ENCODE measurements at places on chromosomes 13 and 19.

DNA sequence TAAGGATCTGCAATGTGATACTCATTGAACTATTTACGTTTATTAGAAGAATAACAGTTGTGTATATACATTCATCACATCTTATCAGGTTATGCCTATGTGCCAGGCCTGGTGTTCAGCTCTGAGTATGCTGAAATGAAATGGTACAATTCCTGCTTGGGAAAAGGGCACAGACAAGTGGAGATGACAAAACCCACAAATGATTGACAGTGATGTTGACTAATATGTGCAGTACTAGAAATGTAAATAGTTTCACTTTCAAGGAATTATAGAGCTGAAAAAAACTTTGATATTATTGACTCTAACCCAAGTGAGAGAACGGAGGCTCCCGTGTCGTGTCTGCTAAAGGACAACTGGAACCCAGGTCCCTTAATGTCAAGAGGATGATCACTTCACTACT lies 386.8 kb upstream of the DACH1 start:
- DNase-seq, result no peak

DNA sequence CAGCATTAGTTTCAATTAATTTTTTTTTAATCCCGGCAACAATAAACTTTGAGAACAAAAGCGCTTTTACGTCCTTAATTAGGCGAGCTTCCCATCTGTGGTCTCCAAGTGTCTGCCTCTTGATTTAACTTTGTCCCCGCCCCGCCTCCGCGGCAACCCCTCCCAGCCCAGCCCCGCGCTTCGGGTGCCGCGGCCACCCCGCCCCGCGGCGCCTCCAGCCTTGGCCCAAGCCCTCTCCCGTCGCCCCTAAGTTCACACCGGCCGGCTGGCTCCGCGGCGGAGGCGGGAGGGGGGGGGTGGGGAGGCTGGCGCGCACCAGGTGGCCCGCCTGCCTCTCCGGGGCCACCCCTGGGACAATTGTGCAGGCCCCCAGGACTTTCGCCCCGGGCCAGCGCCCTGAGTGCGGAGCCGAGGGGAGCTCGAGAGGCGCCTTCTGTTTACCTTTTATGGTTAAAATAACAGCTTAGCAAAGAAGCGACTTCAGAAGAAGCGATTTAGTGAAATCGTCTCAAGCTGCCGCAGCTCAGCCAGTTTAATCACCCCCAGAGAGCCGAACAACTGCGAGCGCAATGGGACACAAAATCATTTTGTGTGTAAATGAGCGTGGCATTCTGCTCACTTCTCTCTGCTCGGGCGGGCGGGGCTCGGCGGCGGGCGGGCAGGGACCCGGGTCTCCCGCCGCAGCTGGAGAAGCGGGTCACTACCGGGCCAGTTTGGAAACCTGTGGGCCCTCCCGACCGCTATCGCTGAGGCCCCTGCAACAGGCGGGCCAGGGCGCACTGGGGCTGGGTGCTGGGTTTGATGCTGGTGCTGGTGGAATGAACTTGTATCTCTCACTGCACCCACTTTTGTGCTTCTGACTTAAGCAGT lies 1.4 kb downstream of the KCTD15 start:
- DNase-seq, result peak; percentile 86

GRCh38 chr19:4369888-4370260 lies 26.5 kb downstream of the MPND start:
- no peak for DNase-seq

- DNase-seq, result no peak
Observed at GRCh38 chr19:18966307-18966706, 25.3 kb upstream of the HOMER3 start.

DNA sequence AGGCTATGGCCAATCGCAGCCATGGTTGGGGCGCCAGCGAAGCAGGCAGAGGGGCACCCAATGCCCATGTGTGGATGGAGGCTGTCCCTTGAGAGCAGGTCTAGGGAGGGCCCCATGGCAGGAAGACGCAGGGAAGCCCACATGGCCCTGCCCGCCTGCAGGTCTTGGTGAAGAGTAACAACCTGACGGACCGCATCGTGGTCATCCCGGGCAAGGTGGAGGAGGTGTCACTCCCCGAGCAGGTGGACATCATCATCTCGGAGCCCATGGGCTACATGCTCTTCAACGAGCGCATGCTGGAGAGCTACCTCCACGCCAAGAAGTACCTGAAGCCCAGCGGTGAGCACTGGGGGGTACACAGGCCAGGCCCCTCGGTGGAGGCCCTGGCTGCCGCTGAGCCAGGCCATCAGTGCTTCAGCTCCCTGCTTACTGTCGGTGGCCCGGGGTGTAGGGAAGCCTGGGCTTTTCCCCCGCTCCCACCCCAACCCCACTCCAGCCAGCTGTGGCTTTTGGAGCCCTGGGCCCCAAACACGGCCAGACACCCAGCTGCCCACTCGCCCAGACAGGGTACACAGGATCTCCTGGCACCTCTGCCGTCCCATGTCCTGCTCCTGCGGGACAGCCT lies 14.6 kb downstream of the YIPF2 start:
- DNase-seq, result no peak

DNA sequence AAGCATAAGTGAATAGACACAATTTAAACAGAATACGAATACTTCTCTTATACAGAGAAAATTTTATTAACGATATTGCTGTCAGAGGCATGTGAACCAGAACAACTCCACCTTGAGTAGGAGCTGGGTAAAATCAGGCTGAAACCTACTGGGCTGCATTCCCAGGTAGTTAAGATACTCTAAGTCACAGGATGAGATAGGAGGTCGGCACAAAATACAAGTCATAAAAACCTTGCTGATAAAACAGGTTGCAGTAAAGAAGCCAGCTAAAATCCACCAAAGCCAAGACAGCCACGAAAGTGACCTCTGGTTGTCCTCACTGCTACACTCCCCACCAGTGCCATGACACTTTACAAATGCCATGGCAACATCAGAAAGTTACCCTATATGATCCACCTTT lies 49.2 kb upstream of the TRPC4 start:
- peak; percentile 21 for DNase-seq

DNA sequence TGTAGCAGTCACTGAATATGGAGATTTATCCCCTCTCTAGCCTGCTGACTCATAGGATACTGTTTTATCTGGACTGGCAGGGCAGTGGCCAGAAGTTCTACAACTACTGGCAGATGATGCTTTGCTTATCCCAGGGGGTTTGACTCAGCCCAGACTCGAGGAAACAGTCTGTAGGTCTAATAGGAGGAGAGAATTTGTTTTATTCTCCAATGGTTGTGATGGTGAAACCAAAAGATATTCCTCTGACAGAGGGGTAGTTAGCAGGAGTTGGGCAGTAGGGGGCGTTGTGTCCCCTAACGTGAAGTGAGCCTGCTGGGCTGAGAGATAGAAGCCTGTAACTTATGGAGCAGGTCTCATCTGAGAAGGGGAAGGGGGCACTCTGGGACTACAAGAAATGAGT lies 74.9 kb downstream of the WTIP start:
- peak; percentile 12 for DNase-seq

- DNase-seq, result peak; percentile 71
Observed at GRCh38 chr19:11373166-11373884, 1.1 kb upstream of the SWSAP1 start.

DNA sequence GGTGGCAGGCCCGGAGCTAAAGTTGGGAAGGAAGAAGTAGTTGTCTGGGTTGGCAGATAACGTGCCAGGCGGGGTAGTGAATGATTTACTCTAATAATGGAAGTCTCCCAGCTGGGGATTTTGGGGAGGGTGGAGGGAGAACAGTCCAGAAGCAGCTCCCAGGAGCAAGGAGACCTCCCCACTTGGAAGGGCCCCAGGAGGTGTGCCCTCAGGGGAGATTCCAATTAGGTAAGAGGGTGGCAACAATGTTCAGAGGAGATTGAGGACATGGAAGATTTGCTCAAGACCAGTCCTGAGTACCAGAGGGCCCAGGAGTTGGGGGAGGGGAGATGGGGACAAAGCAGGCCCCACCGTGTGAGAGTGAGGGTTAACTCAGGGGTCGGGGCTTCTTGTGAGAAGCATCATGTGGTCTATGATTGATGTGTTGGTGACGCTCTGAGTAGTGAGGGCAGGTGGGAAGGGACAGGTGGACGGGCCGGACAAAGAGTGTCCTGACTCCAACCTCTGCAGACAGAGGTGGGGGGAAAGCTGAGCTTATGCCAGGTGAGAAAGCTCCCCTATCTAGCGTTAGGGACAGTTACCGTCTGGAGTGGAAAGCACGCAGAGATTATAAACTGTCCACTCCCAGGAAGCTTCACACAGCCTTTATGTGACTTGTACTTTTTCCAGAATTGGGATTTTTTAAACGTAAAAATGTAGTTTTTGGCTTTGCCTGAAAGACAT lies 3.5 kb downstream of the SPINT2 start:
- DNase-seq, result no peak

DNA sequence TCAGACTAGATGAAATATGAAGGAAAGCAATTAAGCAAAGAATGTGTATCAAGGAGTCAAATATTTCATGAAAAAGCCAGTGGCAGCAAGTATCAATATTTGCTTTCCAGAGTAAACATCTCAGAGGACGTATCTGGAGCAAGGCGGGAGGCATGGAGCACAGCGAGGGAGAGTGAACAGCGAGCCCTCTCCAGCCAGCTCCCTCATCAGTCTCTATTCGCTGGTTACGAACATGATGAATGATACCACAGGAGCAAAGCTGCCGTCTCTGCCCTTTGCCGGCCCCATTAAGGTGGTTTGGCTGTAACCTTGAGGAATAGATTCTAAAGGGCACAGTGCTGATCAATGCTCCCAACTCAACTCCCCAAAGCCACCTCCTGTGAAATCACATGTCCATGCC lies 95.8 kb downstream of the CCNA1 start:
- DNase-seq, result no peak

DNA sequence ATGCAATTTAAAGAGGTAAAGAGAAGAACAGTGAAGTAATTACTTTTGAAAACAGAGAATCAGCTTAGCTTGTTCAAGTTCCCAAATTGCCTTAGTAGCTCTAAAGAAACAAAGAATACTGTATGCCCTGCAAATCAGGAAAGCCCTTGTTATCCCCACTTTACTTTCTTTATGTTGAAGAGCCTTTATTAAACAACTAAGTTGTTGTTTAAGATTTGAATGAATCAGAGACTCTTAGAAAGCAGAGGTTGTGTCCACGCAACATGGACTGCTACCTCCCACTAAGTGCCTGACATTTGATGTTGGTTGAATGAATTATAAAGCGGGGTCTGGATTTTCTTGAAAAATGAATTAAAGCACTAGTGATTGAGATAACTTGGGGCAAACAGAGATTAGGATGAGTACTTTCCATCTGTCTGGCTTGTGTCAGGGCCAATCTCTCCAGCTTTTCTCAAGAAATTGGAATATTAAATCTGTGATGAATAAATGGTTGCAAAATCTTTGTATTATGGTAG lies 214.7 kb downstream of the POSTN start:
- DNase-seq, result no peak

DNA sequence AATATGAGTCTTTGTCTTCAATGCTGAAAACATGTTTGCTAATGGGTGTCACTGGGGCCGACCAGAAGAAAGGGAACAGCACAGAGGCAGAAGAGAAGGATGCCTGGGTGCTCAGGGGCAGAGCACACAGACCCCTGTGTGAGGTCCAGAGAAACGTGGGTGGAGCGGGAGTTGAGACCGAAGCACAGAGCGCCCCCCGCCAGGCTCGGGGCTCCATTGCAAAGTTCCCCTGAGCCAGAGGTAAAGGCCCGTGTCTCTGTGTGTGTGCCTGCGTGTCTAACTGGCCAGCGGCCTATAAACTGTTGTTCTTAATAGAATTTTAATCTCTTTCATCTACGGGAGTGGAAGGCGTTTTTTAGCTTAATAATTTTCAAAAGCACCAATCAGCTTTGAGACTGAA lies 343.1 kb downstream of the TEX29 start:
- no peak for DNase-seq

- DNase-seq, result no peak
Observed at GRCh38 chr13:33251131-33251661, 34.4 kb downstream of the STARD13 start.

DNA sequence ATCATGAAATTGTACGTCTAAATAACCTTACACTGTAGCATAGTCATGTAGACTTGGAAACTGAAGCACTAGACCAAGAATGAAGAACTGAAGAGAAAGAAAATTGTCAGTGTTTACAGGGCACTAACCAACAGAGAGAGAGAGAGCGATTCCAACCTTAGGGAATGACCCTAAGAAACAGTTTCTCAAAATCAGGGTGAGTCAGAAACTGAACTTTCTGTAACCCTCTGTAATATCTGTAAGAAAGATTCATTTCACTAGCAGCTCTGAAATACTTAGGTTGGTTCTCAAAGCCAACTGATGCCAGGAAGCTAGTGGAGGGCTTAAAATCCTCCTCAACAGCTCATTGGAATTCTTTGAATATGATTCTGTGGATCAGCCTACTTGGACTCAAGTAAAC lies 936.9 kb downstream of the EFNB2 start:
- no peak for DNase-seq

GRCh38 chr13:104008541-104009435 lies 942.6 kb upstream of the SLC10A2 start:
- DNase-seq, result no peak

DNA sequence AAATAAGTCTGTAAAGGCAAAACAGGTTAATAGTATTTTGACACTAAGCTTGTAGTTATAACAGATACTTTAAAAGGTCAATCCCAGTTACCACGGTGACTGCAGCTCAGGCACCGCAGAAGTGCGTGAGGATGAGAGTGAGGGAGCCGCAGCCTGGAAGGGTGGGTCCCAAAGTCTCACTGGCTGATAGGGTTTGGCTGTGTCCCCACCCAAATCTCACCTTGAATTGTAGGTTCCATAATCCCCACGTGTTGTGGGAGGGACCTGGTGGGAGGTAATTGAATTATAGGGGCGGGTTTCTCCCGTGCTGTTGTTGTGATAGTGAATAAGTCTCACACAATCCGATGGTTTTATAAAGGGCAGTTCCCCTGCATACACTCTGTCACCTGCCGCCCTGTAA lies 40.0 kb upstream of the GAS6 start:
- no peak for DNase-seq

- DNase-seq, result no peak
Observed at GRCh38 chr19:32427536-32427935, 22.0 kb downstream of the DPY19L3 start.

- peak; percentile 33 for DNase-seq
Observed at GRCh38 chr13:23656637-23657371, 86.6 kb downstream of the TNFRSF19 start.

DNA sequence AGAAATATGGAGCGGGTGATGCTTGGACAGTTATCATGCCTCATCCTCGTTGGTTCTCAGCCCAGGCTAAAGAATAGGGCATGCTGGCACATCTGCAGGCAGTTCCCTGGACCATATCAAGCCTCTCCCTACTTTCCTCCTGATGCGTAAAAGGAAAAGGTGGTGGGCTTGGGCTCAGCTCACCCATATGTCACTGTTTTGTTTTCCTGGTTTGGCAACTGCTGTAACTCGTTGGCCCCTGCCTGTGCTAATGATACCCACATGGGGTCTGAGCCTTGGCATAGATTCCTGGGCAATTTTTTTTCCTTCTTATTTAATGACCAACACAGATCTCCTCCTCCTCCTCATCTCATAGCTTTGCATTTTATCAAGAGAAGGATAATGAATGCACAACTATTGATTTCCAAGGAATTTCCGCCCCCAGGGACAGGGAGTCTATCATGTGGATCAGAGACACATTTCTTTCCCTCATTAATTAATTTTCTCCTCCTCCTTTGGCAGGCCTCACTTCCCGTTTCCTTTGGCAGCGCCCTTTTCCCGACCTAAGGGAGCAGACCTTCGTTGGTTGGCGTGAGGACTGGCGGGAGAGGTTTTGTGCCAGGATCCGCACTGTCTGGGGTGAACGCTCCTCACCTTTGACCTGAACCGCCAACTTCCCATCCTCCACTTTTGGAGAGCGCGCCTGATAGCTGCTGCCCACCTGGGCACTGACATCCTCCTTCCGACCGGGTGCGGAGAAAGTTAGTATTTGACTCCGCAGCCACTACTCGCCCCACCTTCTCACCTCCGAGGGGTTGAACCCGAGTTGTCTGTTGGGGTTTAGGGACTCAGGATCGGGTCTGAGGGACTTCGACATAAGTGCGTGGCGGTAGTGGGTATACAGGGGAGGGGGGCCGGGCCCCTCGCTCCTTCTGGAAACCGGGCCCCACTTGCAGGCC lies 3.4 kb upstream of the POU4F1 start:
- DNase-seq, result no peak
